Midbrain (tissue), 1 donor: ENCODE measurements at places on chromosomes 3 and 15.

DNA sequence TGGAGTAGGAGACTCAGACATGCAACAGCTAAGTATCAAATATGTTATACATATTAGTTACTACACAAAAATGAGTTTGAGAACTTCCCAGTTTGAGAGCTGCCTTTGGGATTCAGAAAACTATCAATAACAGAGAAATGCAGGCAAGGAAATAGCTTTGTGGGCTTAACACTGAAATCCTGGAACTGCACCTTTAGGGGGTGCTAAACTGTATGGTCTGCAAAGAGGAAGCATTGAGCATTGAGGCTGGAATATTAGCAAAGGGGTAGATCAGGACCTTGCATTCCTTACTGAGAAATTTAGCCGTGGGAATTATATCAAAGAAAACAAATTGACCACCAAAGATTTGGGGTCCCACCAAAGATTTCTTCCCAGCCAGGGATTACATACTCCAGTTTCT lies 580.0 kb downstream of the ZNF385D start:
- DNase-seq: no peak

- DNase-seq: no peak
Measured at GRCh38 chr3:19947549-19948225, 790 bp downstream of the RAB5A start.

GRCh38 chr3:81871358-81872155 lies 110.1 kb upstream of the GBE1 start:
- no peak for DNase-seq

GRCh38 chr15:63565536-63566186 lies 31.5 kb upstream of the FBXL22 start:
- no peak for DNase-seq

DNA sequence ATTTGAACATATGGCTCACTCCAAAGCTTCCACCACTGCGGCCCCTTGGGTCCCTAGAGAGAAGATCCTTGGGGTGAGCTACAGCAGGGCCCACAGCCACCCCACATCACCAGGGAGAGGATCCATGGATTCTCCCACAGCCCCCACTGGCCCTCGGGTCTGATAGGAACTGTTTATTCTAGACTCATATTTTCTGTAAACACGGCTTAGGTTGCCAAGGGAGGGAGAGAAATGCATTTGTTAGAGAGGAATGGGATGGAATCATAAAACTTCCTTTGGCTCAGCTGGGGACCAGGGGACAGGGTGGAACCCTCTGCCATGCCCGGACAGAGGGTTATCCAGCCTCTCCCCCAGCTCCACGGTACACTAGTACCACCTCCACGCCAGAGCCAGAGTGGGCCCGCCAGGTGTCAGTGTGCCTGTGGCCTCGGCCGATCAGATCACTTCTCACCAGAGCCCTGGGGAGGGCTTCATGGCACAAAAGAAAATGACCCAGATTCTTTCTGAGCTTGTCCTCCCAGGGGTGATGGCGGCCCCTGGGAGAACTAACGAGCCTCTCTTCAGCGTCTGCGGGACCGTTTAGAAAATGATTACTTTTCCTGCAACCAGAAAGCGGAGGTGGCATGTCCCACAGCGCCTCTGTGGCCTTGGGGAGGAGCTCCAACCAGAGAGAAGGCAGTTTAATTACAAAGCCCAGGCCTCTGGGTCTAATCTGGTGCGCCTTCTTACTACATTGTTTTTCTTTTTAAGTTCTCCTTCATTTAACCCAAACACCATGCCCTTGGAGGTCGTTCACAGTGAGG lies 33.7 kb downstream of the ADCY5 start:
- DNase-seq: no peak

DNA sequence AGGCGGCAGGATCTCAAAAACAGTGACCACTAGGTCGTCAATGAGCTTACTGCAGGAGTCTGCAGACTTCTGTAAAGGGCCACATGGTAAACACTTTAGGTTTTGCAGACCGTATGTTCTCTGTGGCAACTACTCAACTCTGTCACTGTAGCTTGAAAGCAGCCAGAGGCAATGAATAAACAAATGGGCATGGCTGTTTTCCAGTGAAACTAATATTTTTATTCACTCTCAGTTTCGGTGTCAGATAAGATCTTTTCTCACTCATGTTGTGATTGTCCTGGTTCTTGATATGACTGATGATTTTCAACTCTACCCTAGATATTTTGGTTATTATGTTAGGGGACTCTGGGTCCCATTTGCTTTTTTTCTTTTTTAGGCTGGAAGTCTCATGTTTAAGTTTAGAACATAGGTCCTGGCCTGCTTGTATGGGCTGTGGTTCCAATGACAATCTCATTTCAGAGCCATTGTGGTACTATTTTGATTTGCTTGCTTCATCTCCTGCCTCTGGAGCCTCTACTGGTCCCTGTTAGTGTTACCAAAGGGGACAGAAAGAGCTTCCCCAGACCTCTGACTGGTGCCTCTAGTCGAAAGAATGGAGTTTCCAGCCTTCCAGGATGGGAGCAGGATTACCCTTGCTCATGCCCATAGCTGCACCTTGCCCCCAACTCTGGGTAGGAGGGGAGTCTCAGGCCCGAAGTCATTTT lies 222.0 kb downstream of the STT3B start:
- no peak for DNase-seq

DNA sequence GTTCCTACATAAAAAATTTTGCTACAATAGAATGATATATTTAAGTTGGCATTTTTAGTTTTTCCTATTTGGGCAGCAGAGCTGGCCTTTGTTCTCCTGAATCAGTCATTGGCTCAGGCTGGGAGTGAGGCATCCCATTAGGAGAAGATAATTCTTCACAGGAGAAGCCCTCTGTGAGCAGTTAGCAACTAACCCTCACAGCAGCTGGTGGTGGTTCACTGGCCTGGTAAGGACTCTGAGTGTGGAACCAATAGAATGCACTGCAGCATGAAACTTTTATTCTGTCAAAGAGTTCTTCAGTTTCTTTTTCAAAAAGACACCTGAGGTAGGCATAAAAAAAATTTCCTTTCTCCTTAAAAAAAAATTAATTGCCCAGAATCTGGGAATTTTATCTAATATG lies 562.6 kb downstream of the ZNF385D start:
- no peak for DNase-seq

DNA sequence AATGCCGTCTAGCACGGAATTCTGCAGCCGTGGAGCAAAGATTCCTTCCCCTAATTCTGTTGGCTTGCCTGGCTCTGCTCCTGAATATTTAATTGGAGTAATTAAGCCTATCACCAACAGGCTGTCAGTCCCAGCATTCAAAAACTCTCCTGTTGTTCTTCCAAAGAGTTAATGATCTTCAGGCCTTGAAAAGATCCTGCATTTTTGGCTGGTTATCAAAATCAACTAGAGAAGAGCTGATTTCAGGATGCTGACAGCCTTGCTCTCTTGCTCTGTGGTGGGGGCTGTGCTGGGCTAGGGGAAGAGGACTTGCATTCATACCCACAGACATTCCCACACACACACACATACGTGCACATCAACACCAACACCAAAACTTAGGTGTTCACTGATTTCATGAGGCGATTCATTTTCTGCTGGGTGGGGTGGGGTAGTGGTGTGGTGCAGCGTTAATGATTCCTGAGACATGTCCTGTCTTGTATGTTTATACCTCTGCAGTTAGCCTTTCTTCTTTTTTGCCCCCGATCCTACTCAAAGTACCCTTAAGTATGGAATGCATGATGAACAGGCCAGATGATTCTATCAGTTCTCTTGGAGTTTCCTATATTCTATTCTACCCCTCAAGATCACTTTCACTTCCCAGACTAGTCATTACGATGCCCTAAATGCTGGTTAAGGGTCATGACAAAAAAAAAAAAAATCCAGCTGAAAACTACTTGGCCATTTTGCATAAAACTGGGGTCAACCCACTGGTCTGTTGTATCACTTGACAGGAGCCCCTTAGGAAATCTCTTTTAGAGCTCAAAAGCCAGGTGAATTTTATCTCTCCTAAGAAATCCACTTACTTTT lies 42.3 kb downstream of the CPN2 start:
- DNase-seq: no peak

DNA sequence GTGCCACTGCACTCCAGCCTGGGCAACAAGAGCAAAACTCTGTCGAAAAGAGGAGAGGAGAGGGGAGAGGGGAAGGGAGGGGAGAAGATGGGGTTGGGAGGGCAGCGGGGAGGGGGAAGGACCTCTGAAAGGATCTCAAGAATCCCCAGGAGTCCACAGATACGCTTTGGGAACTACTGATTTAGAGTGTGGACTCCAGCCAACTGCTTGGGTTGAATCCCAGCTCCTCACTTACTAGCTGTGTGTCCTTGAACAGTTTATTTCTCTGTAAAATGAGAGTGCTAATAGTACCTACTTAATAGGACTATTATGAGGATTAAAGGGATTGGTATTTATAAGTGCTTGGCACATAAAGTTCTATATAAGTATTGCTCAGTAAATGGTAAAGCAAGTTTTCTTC lies 45.0 kb upstream of the FAH start:
- no peak for DNase-seq

GRCh38 chr3:13273604-13274105 lies 146.5 kb downstream of the NUP210 start:
- no peak for DNase-seq

DNA sequence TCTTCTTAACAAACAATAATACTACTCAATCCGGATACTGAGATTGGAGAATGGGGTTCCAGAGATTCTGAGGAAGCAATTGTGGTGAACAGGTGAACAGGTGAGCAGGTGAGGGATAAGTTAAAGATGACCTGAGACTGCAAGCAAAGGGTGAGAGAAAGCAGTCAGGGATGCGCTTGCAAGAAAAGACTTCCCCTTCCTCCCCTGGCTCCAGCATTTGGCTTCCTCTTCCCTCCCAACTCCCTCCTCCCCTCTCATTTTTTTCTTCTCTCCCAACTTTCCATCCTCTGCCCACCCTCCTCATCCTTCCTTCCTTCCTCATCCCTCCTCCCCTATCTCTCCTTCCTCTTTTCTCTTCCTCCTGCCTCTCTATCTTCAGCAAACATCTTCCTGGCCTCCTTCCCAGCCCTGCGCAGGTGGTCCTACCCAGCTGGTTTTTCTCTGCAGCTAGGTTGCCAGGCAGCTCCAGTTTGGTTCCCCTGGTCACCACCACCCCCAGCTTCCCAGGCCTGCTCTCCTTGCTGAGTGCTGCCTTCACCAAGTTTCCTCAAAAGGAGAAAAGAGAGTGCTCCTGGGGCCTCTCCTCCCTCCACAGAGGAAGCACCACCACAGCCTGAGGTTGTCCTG lies 10.4 kb upstream of the VIPR1 start:
- DNase-seq: no peak

GRCh38 chr3:45026957-45027356 lies 854 bp downstream of the CLEC3B start:
- no peak for DNase-seq

DNA sequence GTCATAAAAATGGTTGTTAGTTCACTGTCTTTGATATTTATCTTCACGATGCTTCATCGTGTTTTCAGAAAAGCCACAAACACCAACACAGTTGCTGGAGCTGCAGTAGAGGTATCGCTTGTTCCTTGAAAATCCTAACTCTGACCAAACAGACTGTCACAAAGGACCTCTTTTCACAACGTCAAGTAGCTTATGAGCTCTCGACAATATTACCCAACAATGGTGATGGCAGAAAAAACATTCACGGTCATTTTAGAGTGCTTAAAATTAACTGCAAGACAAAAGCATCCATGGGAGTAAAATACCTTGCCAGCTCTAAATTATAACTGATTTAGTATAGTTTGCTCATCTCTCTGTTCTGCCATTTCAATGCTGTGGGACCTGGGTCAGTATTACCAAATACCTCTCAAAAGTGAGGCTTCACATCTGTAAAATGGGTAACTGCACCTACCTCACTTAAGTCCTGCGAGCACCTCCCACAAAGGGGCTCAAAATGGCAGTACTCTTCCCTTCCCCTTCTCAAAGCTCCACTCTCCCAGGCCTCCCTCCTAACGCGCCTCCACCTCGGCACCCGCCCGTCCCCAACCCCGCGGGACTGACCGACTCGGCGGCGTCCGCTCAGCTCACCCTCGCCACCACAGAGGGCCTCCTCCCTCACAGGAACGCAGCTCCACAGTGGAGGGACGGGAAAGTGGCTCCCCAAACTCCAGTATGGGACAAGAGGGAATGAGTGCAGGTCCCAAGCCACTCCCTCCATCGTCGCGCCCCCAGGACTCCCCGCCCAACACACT lies 546 bp downstream of the TRIM59 start:
- DNase-seq: peak; percentile 47

GRCh38 chr15:78565097-78565950 lies at the start of gene CHRNA5:
TSS of gene CHRNA5 (plus strand) at chr15:78565520. CDS start at chr15:78565720, 200 bp downstream.
- DNase-seq: no peak
